ENCODE measurements at places on chromosomes 16 and 17. TPM values are rescaled to one million over a fixed set of nuclear protein-coding genes. Genes with fewer than 3 reads are reported as not detected.

Gene ANKFN1
- total RNA-seq: not detected

Gene TBX4
- not detected for total RNA-seq

Gene KRTAP4-1
- not detected for total RNA-seq

Gene HEXIM1
- 9.2 TPM for total RNA-seq

Gene KREMEN2
- not detected for total RNA-seq

DNA sequence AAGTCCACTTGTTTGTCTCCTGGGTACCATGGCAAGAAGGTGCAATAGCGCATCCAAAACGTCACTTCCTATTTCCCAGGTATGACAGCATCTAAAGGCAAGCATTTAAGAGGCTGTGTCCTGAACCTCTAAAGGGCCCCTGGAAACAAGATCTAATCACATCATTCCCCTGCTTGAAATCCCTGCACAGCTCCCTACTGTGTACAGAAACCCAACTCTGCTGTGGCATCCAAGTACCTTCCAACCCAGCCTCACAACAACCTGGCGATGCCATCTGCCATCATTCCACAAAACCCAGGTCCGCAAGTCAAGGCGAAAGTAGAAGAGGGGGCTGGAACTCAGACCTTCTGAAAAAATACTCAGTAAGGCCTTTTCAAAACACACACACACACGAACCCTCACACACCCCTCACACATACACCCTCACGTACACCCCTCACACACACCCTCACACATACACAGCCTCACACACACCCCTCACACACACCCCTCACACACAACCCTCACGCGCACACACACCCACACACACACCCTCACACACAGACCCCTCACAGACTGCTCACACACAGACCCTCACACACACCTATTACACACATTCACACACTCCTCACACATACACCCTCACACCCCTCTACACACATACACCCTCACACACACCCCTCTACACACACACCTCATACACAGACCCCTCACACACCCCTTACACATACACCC is 24.5 kb downstream of the C17orf67 start:
- DNase-seq: no peak

DNA sequence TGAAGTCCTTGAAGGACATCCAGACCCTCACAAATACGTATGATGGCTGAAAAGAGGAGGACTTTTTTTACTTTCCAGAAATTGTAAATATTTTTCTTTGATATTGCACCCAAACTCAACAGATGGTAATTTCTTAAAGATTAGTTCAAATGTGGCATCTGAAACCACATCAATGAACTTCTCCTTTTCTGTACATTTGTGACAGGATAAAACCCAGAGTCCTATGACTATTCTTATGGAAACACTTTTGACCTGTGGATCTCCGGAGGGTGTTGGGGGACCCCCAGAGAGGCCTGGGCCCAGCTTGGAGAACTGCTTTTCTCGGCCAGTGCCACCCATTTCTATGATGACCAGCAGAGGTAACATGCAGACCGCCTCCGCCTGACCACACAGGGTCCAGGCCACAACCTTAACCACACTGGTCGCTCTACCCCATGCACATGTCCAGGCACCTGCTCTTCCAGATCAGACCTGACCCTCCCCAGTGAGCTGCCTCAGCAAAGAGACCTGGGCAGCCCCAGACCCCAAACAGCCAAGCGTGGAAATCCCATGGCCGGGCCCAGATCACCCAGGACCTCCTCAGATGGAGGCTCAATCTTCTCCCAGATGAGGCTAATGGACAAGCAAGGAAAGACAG is 22.7 kb downstream of the RPH3AL start:
- no peak for DNase-seq

- peak; percentile 19 for DNase-seq
Observed at GRCh38 chr17:8109661-8110455, 8.5 kb downstream of the ALOXE3 start.

DNA sequence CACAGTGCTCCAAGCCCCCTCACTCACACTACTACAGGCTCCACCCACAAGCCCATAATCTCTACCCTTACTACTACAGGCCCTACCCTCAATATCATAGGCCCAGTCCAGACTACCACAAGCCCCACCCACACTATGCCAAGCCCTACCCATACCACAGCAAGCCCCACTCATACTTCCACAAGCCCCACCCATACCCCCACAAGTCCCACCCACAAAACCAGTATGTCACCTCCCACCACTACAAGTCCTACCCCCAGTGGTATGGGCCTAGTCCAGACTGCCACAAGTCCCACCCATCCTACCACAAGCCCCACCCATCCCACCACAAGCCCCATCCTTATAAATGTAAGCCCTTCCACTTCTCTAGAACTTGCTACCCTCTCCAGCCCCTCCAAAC is 13.8 kb downstream of the RIPOR1 start:
- peak; percentile 66 for DNase-seq

DNA sequence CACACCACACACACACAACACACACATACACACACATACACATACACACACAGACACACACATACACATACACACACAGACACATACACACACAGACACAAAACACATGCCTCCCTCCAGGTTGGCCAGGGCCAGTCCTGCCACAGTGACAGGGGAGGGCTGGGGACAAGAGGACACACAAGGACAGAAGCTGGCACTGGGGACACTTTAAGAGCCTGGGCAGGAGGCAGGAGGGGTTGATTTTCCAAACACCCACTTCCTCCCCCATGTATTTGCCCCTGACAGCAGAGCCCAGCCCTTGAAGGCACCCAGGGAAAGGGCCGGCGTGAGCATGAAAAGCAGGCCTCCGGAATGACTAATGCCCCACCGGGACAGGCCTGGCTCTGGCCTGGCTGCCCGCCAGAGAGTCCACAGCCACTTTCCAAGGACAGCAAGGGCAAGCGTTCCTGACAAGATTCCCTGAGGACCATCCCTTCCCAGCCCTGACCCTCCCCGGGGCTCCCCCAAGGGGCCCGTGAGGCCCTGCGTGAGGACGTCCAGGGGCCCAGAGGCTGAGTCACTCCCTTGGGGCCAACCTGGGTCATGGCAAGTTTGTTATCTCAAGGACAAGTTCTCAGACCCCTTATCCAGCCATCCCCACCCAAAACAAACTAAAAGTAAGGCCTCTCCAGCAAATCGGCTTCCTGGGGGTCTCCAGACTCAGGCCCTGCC is 235.6 kb downstream of the ZNF423 start:
- peak; percentile 81 for DNase-seq

GRCh38 chr16:3952737-3953131 is 72.2 kb upstream of the CREBBP start:
- peak; percentile 77 for DNase-seq

DNA sequence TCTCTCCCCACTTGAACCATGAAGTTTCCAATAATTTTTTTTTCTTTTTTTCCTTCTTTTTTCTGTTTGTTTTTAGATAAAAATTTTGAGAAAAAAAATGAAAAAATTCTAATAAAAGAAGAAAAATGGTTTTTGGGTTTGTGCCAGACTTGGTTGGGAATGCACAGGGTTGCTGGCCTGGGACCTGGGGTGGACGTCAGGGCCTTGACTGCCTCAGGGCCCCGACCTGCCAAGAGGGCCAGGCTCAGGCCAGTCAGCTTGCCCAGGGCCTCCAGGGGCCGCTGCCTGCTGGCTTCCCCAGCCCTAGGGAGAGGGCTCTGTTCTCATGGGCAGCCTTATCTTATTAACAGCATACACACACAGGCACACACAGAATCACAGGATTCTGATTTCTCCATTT is 6.5 kb downstream of the TBX6 start:
- DNase-seq: peak; percentile 46

DNA sequence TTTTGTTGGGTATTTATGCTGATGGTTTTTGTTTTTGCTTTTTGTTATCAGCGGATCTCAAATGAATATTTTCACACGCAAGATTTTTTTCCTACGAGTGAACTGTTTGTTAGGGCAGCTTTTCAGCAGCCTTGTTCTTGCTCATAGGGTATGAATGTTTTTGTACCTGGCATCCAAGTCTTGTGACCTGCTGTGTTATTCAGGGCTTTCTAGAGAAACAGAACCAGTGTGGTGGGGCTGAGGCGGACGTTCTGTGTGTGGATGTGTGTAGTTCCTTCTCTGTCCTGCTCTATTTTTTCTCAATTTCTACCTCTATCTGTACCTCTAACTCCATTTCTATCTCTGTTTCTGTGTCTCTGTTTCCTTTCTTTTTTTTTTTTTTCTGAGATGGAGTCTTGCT is 78.3 kb downstream of the SNX29 start:
- no peak for DNase-seq

- no peak for DNase-seq
Observed at GRCh38 chr17:2050300-2051060, 4.4 kb upstream of the HIC1 start.

DNA sequence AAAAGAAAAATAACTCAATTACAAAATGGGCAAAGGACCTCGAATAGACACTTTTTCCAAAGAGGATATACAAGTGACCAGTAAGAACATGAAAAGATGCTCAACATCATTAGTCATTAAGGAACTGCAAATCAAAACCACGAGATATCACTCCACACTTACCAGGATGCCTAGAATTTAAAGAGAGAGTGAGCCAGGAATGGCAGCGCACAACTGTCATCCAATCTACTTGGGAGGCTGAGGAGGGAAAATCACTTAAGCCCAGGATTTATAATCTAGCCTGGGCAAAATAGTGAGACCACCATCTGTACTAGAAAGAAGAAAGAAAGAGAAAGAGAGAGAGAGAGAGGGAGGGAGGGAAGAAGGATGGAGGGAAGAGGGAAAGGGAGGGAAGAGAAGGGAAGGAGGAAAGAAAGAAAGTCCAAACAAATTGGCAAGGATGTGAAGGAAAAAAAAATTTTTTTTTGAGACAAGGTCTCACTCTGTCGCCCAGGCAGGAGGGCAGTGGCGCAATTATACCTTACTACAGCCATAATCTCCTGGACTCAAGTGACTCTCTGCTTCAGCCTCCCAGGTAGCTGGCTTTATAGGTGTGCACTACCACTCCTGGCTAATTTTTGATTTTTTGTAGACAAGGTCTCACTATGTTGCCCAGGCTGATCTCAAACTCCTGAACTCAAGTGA is 22.6 kb downstream of the TBX2 start:
- DNase-seq: no peak

DNA sequence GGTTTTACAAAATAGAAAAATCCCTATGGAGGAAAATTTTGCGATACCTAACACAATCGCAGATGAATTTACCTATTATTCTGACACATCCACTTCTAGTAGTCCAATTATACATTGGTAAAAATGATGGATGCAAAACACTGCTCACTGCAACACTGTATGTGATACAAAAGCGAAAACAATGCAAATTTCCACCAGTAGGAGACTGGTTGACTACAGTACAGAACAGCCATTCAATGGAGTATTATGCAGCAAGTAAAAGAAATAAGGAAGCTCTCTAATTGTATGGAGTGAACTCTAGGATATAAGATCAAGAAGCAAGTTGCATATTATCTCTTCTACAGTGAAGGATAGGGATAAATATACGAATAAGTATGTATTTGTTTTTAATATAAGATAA is 48.5 kb downstream of the SETD6 start:
- no peak for DNase-seq

DNA sequence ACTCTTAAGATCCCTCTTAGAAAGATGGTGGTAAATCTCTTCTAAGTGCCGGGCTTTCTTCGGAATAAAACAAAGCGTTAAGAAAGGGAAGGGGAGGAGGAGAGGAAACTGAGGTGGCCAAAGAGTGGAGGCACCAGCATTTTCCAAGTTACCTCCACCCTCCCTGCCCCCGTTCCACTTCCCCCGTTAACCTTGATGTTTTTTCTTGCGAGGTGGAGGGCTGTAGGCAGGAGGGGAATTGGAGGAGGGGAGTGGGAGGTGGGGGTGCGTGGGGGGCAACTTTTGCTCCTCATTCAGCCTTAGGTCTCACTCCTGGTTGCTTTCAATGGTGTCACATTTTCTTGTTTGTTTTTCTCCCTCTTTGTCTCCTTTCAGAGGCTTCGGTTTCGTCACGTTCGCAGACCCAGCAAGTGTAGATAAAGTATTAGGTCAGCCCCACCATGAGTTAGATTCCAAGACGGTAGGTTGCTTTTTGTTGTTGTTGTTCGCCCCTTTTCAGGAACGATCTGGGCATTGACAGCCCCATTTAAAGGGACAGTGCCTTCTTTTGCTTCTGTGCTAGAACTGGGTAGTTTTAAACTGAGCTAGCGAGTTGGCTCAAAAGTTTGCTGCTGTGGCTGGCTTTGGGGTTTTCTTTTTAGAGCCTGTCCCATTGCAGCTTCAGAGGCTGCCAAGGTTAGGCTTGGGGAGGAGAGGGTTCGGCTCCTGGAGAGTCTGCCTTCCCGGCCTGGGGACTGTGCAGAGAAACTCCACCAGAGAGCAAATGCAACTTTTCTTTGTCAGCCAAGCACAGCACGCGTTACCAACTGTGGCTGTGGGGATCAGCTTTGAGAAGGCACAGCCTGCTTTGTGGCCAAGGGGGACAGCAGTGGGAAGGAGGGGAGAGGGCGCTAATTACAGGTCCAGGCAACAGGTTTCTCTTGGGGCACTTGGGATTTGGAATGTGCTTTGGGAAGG is 1.9 kb downstream of the MSI2 start:
- DNase-seq: peak; percentile 8

DNA sequence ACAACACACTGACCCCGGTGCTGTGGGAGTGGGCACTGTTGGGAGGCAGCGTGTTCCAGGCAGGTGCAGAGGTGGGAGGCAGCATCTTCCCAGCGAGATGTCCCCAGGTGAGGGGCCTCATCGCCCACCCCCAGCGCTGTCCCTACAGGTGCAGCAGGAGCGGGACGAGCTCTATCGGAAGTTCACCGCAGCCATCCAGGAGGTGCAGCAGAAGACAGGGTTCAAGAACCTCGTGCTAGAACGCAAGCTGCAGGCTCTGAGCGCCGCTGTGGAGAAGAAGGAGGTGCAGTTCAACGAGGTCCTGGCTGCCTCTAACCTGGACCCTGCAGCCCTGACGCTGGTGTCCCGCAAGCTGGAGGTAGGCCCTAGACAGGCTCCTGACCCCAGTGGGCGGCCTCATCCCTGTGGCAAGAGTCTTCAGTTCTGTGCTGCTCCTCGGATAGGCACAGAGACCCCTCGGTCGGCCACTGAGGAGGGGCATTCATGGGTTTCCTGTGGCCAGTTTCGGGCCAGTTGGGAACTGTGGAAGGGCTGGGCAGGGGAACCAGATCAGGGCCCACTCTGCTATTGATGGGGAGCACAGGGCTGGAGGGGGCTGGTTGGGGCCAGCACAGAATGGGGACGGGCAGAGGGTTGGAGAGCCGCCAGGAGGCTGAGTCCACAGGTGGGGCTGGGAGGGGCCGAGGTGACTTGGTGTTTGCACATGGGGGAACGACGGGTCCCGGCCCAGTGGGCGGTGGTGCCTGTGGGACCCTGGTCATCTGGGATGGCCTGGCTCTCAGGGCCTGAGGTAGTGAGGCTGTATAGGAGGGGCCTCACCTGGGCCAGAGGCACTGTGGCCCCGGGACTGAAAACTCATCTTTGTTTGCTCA is 21.1 kb upstream of the DBNDD1 start:
- DNase-seq: no peak
